ENCODE measurements at places on chromosomes 3 and 15.
A peak's percentile ranks its signal among the peaks of the same experiment; 100 is the strongest.

GRCh38 chr3:135641761-135642160 is 323.8 kb upstream of the PPP2R3A start:
- DNase-seq, result no peak

GRCh38 chr3:133367403-133367802 is 32.5 kb upstream of the BFSP2 start:
- no peak for DNase-seq

GRCh38 chr3:72661115-72661457 is 187.2 kb downstream of the SHQ1 start:
- DNase-seq, result peak; percentile 58

DNA sequence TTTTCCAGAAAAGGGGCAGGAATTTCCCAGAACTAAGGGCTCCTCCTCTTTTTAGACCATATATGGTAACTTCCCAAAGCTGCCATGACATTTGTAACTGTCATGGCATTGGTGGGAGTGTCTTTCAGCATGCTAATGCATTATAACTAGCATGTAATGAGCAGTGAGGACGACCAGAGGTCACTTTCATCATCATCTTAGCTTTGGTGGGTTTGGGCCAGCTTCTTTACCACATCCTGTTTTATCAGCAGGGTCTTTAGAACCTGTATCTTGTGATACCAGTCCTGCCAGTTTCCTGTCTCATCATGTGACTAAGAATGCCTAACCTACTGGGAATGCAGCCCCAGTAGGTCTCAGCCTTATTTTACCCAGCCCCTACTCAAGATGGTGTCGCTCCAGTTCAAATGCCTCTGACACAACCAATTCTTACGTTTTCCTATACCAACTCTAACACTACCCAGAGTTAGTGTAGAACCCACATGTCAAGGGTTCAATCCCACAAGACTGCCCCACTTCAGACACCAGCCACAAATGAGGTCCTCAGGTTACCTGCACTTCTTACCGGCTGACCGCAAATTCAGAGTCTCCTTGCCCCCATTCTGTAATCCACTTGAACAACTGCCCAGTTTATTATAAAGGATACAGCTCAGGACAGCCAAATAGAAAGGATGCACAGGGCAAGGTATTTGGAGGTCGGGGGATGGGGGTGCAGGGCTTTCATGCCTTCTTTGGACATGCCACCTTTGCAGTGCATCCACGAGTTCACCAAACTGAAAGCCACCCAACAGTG is 17.7 kb downstream of the FOXB1 start:
- DNase-seq, result no peak
